ENCODE measurements at places on chromosomes 4 and X.
A peak's percentile ranks its signal among the peaks of the same experiment; 100 is the strongest.

DNA sequence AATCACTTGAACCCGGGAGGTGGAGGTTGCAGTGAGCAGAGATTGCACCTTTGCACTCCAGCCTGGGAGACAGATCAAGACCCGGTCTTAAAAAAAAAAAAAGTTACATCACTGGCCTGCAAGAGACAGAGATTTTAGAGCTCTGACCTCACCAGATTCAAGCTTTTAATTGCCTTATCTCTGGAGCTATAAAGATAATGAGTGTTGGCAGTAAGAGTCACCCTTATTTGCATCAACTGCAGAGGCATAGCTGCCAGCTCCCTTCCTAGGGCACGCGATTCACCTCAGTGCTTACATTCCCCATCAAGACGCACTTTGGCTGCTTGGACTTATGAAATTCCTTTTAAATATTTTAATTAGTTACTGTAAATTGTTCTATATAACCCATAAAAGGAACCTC lies 12.5 kb upstream of the SPATA4 start:
- DNase-seq, result no peak

- DNase-seq, result no peak
Observed at GRCh38 chr4:1994938-1995337, 13.8 kb downstream of the NELFA start.

DNA sequence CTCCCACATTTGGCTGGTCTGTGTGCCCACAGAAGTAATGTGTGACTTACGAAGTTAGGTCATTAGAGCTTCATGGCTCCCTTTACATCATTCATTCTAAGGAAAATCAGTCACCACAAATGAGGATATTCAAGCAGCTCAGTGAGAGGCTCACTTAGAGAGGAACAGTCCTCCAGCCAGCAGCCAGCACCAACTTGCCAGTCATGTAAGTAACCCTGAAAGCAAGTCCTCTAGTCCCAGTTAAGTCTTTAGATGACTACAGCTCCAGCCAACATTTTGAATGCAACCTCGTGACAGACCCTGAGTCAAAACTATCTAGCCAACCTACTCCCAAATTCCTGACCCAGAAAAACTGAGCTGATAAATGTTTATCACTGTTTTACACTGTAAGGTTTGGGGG lies 71.3 kb downstream of the LRBA start:
- DNase-seq, result peak; percentile 57

- no peak for DNase-seq
Observed at GRCh38 chr4:76388160-76388908, 32.6 kb downstream of the CCDC158 start.

DNA sequence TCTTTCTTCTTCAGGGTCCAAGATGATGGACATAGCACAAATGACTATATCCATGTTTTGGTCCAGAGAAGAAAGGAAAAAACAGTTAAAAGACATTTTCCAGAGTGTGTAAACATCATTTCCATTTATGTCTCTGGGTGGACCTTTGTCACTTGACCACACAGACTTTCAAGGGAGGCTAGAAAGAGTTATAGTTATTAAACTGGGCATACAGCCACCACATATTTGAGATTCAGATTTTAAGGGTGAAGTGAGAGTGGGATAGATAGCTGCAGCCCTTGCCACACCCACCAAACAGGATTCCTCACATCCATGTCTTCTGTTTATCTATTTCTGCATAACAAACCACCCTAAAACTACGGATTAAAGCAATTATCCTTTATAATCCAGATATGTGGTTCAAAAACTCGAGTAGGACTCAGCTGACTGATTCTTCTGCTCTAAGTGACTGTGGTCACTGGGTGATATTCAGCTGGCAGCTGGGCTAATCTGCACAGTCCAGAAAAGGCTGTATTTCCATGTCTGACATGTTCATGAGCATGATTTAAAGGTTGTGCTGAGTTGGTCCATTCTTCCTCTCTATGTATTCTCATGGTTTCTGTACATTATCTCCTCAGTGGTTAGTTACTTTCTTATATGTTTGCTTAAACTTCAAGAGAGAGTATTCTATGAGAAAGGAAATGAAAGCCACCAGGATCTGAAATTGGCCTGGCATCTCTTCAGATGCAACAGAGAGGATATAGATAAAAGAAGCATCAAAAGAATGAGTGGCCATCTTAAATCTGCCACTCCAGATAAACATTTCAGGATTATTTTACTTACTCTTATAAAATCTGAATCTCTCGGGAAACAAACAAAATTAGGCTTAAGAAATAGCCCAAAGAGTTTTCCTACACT lies 459.8 kb upstream of the CTSO start:
- DNase-seq, result no peak

Data from activated CD4-positive, alpha-beta memory T cell treated with anti-CD3 and anti-CD28 coated beads for 36 hours (primary cell).